Activated CD8-positive, alpha-beta T cell treated with anti-CD3 and anti-CD28 coated beads for 36 hours (primary cell): ENCODE measurements at places on chromosomes 6 and 20. TPM values are rescaled to one million over a fixed set of nuclear protein-coding genes. Genes with fewer than 3 reads are reported as not detected.
A peak's percentile ranks its signal among the peaks of the same experiment; 100 is the strongest.

DNA sequence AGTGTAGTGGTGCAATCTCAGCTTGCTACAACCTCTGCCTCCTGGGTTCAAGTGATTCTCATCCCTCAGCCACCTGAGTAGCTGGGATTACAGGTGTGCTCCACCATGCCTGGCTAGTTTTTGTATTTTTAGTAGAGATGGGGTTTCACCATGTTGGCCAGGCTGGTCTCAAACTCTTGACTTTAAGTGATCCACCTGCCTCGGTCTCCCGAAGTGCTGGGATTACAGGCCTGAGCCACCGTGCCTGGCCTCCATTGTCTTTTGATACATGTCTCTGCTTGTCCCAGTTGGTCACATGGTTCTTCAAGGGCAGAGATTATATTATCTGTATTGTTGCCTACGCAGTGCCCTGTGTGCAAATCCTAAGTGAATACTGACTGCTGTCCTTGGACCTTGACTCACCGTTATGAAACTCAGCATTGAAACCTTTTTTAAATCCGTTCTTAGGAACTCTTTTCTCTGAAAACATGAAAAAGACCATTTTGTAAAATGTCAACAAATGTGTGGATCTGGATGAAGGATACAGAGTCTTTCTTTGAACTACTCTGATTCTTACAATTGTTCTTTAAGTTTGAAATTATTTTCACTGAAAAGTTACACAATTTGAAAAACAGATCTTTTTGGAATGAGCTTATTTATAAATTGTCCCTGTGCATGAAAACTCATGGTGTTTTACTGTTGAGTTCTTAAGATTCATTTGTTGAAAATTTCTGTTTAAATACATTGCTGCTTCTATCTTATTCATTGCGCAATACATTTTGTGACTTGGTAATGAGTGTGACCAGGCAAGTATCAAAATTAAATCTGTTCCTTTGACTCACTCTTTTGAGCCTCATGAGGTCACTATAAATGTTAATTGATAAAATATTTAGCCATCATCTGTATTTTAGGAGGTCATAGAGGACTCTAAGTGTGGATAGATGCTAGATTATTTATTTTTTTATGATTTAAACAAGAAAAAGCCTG, 293.5 kb downstream of the UTRN start:
- no peak overlapping the region for H3K27ac ChIP-seq
- no peak overlapping the region for H3K4me3 ChIP-seq
- H3K4me1 ChIP-seq = peaks cover 35% of the 10 kb centered on the region
- H3K27me3 ChIP-seq = no peaks in the 10 kb centered on the region

- H3K36me3 ChIP-seq = no peaks in the 10 kb centered on the region
- no peak for DNase-seq
- H3K4me1 ChIP-seq = no peaks in the 10 kb centered on the region
- no peak overlapping the region for H3K4me3 ChIP-seq
These were observed 34.0 kb downstream of the KIAA1755 start for GRCh38 chr20:38226553-38226952.

- no peak for DNase-seq
- H3K4me3 ChIP-seq = no peak overlapping the region
- H3K27me3 ChIP-seq = peaks cover 6% of the 10 kb centered on the region
- no peaks in the 10 kb centered on the region for H3K4me1 ChIP-seq
- H3K27ac ChIP-seq = no peak overlapping the region
These were observed 135.4 kb downstream of the MTFR2 start for GRCh38 chr6:136114661-136115060.

DNA sequence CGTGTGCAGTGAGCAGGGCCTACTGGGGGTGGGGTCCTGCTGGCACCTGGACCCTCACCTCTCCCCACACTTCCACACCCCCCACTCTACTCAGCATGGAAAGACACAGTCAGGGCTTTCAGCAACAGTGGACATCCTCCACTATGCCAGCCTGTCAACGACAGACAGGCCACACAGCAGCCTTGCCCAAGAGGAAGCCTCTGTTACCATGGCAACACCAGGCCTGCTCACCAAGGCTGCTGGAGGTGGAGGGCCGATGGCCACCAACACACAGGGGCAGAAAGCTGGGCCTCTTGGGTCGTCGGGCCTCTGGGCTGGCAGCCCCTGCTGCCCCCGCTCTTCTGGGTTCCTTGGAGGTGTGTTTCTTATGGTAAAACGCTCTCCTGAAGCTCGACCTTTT, 13.6 kb downstream of the BNIP5 start:
- H3K4me3 ChIP-seq = no peak overlapping the region
- H3K27ac ChIP-seq = no peak overlapping the region
- no peaks in the 10 kb centered on the region for H3K4me1 ChIP-seq
- DNase-seq = no peak
- no peaks in the 10 kb centered on the region for H3K36me3 ChIP-seq

DNA sequence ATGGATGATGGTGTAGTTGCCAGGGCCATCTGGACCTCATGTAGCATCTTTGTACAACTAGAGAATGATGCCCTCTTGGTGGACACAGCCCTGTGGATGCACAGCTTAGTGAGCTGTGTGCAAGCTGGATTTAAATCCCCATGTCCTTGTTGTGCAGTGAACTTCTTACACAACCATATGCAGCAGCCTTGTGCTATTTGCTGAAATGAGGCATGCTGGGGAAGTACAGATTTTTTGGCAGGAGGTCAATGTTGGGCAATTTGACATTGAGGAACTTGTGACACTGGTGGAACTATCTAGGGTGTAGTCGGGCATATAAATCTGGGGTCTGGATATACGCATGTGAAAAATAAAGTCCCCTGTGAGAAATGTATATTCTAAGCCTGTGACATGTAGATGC, 5.8 kb upstream of the CDC5L start:
- H3K27ac ChIP-seq = no peak overlapping the region
- H3K4me3 ChIP-seq = no peak overlapping the region
- no peaks in the 10 kb centered on the region for H3K27me3 ChIP-seq
- no peaks in the 10 kb centered on the region for H3K36me3 ChIP-seq
- no peak for DNase-seq
- peaks cover 3% of the 10 kb centered on the region for H3K4me1 ChIP-seq

DNA sequence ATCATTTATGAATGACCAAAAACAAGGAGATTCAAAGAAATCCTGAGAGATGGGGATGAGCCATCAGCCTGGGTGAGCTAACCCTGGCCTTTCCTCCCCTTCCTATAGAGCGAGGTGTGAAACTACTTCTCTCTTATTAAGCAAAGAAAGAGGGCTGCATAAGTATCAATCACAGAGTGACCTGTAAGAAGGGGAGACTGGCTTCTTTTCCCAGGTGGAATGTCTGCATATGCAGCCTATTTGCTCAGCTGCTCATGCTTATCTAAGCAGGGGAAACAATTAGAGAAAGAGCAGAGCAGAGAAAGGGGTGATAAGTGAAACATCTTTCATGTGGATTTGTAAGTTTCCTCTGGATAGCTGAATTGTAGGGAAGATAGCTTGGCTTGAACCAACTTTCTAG, 160.0 kb downstream of the PKHD1 start:
- no peaks in the 10 kb centered on the region for H3K4me1 ChIP-seq
- no peaks in the 10 kb centered on the region for H3K36me3 ChIP-seq
- no peak overlapping the region for H3K27ac ChIP-seq

DNA sequence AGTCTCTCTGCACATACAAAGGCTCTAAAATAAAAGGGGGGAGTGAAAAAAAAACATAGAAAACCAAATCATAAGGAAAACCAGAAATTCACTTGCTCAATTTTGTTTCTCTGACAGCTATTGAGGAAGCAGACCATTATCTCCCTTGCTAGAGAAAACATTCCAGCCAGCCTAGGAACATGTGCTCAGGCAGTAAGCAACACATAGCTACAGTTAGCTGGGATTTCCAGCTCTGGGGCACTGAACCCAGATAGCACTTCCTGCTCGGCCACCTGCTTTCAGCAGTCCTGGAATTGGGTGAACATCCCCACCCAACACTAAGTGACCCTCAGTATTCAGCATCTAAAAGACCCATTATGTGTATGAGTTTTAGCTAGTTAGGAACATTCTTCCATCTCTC, 61.3 kb downstream of the TNFRSF21 start:
- H3K27me3 ChIP-seq = no peaks in the 10 kb centered on the region
- H3K36me3 ChIP-seq = no peaks in the 10 kb centered on the region
- no peak for DNase-seq
- H3K4me1 ChIP-seq = peaks cover 32% of the 10 kb centered on the region
- H3K27ac ChIP-seq = no peak overlapping the region
- H3K4me3 ChIP-seq = no peak overlapping the region

DNA sequence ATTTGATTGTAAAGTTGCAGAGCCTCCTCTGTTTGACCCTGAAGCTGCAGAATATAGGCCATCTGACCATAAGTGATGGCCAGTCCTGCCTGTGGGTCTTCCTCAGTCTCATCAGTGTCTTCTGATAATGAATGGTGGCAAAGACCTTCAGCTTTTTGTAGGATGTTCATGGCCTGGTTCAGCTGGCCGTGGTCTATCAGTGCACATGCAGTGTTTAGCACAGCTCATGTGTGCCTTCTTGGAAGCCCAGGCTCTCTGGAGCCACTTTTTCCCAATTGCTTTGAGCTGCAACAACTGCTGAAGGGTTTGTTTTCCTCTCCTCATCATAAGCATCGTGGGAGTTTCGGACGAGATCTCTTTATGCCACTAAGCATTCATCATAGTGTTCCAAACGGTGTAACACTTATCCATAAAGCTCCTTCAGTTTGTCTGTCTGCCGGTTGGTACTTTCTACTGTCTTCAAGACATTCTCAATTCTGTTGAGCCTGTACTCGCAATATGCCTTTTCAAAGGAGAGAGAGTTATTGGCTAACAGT, 70.1 kb upstream of the TULP4 start:
- peaks cover 8% of the 10 kb centered on the region for H3K36me3 ChIP-seq
- H3K4me1 ChIP-seq = peaks cover 21% of the 10 kb centered on the region
- no peaks in the 10 kb centered on the region for H3K27me3 ChIP-seq
- DNase-seq = no peak
- H3K4me3 ChIP-seq = no peak overlapping the region

DNA sequence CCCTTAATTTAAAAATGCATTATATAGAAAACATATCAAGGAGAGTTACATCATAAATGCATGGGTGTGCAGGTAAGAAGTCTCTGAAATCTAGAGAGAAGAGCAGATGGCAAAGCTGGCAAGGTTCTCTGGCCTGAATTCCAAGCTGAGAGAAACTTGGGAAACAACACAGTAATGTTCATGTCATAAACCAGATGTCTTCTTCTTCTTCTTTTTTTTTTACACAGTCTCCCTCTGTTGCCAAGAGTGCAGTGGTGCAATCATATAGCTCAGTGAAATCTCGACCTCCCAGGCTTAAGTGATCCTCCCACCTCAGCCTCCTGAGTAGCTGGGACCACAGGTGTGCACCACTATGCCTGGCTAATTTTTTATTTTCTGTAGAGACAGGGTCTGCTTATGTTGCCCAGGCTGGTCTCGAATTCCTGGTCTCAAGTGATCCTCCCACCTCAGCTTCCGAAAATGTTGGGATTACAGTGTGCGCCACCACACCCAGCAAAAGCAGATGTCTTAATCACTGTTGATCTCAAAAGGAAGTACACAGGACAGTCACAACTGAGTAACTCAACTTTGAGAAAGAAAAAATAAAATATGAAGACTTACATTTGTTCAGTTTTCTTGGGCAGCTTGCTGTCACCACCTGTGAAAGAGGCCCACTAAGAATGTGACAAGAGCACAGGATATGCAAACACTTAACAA, 77.3 kb downstream of the DNAAF9 start:
- peaks cover 6% of the 10 kb centered on the region for H3K4me1 ChIP-seq
- H3K27me3 ChIP-seq = no peaks in the 10 kb centered on the region
- no peaks in the 10 kb centered on the region for H3K36me3 ChIP-seq
- no peak for DNase-seq
- no peak overlapping the region for H3K4me3 ChIP-seq

GRCh38 chr20:23446505-23446904, 6.2 kb downstream of the CST11 start:
- H3K4me3 ChIP-seq = no peak overlapping the region
- no peaks in the 10 kb centered on the region for H3K36me3 ChIP-seq
- H3K27me3 ChIP-seq = no peaks in the 10 kb centered on the region
- no peak overlapping the region for H3K27ac ChIP-seq

DNA sequence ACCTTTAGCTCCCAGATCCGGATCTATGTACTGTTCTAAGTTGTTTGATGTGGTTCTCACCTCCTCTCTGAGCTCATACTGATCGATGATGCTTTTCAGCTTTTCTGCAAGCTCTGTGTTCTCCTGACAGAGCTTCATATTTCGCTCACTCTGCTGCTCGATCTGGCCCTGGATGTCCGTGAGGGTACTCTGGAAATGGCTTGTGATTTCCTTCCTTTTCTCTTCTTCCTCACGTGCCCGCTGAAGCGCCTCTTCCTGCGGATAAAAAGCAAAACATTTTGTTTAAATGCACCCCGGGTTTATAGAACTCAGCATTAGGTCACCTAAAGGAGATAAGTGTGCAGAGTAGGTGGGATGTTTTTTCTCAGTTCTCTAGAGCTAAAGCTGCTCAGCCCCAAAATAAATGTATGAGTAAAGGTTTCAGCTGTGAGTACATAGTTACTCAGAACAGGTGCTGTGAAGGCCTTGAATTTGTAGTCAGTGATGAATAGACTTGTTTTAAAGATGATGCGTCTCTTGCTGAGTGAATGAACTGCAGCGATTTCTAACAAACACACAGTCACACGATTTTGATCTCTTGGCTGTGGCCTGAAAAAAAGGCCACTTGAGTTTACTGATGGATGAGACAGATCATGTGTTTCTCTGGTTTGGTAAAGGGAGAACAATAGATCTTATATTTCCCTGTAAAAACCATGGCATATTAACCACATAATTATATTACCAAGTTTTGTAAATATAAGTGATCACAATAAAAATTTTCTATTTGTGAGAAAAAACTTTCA, 29.1 kb downstream of the TXLNB start:
- no peaks in the 10 kb centered on the region for H3K36me3 ChIP-seq
- peak overlapping the region; percentile 87 for H3K27ac ChIP-seq
- H3K4me1 ChIP-seq = peaks cover 19% of the 10 kb centered on the region
- H3K4me3 ChIP-seq = peak overlapping the region; percentile 66
- DNase-seq = peak; percentile 37
- H3K27me3 ChIP-seq = no peaks in the 10 kb centered on the region

GRCh38 chr6:80988892-80989291, 763.6 kb downstream of the TENT5A start:
- no peaks in the 10 kb centered on the region for H3K36me3 ChIP-seq
- no peaks in the 10 kb centered on the region for H3K27me3 ChIP-seq
- no peak overlapping the region for H3K4me3 ChIP-seq
- no peak overlapping the region for H3K27ac ChIP-seq
- no peak for DNase-seq

DNA sequence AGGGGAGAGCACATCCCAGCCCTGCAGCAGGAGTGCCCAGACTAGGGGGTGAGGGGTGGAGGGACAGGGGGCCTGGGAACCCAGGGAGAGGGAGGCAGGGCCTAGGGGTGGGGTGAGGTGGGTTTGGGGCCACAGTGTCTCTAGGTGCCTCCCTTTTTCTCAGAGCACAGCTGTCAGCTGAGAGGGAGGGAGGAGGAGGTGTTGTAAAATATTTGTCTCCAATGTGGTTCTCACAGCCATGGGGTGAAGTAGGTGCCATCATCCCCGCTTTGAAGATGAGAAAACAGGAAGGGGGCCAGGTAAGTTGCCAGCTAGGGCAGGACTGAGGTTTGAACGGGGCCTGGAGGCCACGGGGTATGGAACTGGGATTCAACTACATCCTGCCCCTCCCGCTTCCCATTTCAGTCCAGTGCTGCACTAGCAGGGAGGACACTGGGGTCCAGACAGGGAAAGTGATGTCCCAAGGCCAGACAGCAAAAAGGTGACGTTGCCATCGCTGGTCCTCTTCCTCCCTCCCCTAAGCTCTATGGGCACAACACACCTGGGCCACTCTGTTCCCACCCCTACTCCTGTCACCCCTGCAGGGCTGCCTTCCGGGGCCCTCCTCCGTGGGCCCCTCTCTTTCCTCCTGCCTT, 20.3 kb downstream of the PACSIN1 start:
- peak overlapping the region; percentile 81 for H3K27ac ChIP-seq
- H3K27me3 ChIP-seq = no peaks in the 10 kb centered on the region

ABCF1 gene
- 88.0 TPM for total RNA-seq

PCNA gene
- total RNA-seq = 627 TPM

HSPA1L gene
- 2.0 TPM for total RNA-seq

SSR1 gene
- total RNA-seq = 124 TPM

GPX5 gene
- total RNA-seq = not detected

MAP7 gene
- total RNA-seq = 0.47 TPM

FAM83B gene
- total RNA-seq = not detected
